ENCODE measurements at places on chromosomes 11 and 22.

DNA sequence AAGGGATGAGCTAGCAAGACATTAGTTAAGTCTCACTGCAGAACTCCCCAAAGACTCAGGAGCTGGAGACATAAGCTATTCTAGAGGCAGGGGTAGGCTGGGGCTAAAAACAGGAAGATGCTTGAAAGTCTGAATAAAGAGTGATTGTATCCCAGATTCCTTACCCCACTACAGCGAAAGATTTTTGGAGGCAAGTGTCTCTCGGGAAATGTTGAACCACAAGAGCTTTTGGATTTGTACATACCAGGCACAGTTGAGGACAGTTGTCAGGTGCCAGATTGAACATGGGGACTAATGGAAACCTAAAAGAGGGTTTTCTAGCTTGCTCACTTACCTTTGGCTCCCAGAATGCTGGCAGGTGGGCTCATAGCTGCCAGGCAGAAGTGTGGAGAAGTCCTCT is 43.5 kb upstream of the OR9Q1 start:
- no peak for DNase-seq

DNA sequence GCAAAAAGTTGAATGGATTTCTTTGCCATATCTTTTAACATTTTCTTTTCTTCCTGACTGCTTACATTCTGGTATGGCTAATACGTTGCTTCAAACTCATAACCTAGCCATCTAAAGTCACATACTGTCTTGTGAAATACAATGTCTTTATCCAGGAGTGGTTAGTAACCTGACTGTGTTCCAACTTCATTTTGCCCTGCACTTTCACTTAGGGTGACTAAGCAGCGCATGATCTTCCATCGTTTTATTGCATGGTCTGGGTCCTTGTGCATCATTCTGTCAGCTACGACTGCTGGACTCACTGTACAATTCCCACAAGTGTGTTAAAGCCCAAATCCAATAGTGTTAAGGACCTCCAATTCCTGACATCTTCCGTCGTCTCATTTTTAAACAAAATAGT is 403.2 kb downstream of the NTM start:
- no peak for DNase-seq

DNA sequence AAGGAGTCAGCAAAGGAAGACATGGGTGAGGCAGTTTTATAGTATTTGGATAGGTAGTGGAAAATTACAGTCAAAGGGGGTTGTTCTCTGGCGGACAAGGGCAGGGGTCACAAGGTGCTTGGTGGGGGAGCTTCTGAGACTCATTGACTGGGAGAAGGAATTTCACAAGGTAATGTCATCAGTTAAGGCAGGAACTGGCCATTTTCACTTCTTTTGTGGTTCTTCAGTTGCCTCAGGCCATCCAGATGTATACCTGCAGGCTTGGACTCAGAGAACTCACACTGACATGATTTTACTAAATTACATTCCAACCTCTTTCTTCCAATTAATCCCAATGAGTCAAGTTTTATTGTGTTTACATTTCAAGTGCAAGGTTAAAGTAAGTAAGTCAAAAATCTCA is 240.5 kb upstream of the API5 start:
- no peak for DNase-seq

GRCh38 chr11:19242179-19242932 is 1.6 kb upstream of the E2F8 start:
- no peak for DNase-seq
